ENCODE measurements at places on chromosomes 12 and 14.
A peak's percentile ranks its signal among the peaks of the same experiment; 100 is the strongest.

- H3K4me1 ChIP-seq = no peaks in the 10 kb centered on the region
- H3K27me3 ChIP-seq = peaks cover 27% of the 10 kb centered on the region
- DNase-seq = no peak
These were observed 3.6 kb downstream of the KRT83 start for GRCh38 chr12:52317468-52318052.

DNA sequence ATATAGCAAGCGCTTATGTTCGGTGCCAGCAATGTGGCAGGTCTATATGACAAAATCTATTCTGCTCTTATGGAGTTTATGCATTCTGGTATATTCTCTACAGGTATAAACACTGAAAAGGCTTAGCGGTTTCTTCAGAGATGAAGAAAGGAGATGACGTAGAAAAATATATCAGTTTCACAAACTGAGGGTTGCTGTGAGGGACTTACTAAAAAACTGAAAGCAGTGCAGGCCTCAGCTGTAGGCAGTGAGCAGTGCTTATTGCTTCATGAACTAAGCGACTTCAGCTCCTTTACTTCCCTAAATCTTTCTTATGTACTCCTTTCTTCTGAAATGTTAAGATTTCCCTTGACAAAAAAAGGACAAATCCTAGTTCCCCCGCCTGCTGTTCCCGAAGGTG lies 4.5 kb downstream of the DDX47 start:
- no peaks in the 10 kb centered on the region for H3K27me3 ChIP-seq
- peaks cover 83% of the 10 kb centered on the region for H3K36me3 ChIP-seq
- no peak overlapping the region for H3K4me3 ChIP-seq
- H3K4me1 ChIP-seq = peaks cover 45% of the 10 kb centered on the region

- no peaks in the 10 kb centered on the region for H3K27me3 ChIP-seq
- H3K4me1 ChIP-seq = no peaks in the 10 kb centered on the region
- no peak for DNase-seq
These were observed 102.7 kb downstream of the GPR135 start for GRCh38 chr14:59362513-59362912.

DNA sequence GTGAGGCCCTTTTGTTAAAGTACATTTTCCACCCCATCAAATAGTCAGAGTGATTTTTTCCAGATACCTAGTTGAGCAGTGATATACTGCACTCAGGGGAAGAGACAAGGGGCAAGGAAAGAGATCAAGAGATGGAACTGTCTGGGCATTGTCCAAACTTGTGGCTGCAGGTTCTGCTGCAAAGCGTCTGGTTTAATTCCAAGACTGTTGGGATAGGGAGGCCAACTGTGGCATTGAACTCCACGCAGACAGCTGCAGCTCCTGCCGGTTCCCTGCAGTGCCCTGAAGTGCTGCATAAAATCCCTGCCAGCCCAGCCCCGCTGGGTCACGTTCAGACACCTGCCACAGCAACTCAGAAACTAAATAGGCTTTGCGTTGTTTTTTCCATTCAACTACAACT lies 30.5 kb downstream of the RPH3A start:
- H3K27me3 ChIP-seq = no peaks in the 10 kb centered on the region
- DNase-seq = no peak
- no peaks in the 10 kb centered on the region for H3K36me3 ChIP-seq
- H3K4me1 ChIP-seq = no peaks in the 10 kb centered on the region

DNA sequence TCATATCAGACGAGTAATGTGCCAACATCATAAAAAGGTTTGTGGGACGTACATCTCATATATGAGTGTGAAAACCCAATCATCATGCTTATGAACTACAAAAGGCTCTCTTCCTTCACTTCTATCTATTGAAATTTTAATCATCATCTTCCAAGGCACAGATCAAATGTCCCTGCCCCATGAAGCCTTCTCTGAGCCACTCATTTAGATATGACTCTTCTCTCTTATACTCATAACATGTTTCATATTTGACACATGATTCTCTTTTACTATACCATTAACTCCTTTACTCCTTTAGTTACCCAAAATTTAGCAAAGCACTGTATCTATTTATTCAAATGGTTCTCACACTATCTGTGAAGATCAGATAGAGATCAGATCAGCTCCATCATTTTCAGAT lies 22.2 kb downstream of the RALGAPA1 start:
- H3K36me3 ChIP-seq = no peaks in the 10 kb centered on the region
- H3K4me3 ChIP-seq = no peak overlapping the region
- peaks cover 8% of the 10 kb centered on the region for H3K4me1 ChIP-seq
- no peak for DNase-seq

DNA sequence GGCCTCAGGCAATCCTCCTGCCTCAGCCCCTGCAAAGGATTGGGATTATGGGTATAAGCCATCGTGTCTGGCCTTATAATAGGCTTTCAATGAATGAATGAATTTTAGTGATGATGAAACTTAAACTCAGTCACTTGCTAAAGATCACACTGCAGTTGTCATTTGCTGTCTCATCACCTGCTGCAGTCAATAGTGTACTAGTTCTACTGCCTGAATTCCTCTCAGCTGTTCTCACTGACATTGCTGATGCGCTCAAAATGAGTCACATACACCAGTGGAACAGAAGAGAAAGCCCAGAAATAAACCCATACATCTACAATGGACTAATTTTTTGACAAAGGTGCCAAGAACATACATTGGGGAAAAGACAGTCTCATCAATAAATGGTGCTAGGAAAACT lies 5.6 kb upstream of the SYNJ2BP start:
- H3K4me1 ChIP-seq = no peaks in the 10 kb centered on the region
- no peak overlapping the region for H3K4me3 ChIP-seq
- no peak overlapping the region for H3K27ac ChIP-seq
- peaks cover 6% of the 10 kb centered on the region for H3K27me3 ChIP-seq

- no peak for DNase-seq
- H3K36me3 ChIP-seq = no peaks in the 10 kb centered on the region
- H3K4me1 ChIP-seq = peaks cover 8% of the 10 kb centered on the region
- H3K4me3 ChIP-seq = no peak overlapping the region
These were observed 7.6 kb downstream of the AICDA start for GRCh38 chr12:8605057-8605456.

DNA sequence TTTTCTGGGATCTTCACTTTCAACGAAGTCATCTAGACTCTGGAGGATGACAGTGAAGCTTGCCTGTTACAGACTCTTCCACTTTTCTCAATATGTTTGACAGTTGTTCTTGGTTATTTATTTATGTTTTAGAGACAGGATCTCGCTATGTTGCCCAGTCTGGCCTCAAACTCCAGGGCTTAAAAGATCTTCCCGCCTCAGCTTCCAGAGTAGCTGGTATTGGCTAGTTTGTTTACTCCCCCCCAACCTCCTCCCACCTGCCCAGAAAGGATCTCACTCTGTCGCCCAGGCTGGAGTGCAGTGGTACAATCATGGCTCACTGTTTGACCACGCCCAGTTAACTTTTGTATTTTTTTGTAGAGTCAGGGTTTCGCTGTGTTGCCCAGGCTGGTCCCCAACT lies 3.3 kb downstream of the SPATS2 start:
- DNase-seq = no peak
- no peaks in the 10 kb centered on the region for H3K27me3 ChIP-seq
- H3K4me1 ChIP-seq = peaks cover 43% of the 10 kb centered on the region
- H3K4me3 ChIP-seq = no peak overlapping the region
- H3K36me3 ChIP-seq = peaks cover 10% of the 10 kb centered on the region

DNA sequence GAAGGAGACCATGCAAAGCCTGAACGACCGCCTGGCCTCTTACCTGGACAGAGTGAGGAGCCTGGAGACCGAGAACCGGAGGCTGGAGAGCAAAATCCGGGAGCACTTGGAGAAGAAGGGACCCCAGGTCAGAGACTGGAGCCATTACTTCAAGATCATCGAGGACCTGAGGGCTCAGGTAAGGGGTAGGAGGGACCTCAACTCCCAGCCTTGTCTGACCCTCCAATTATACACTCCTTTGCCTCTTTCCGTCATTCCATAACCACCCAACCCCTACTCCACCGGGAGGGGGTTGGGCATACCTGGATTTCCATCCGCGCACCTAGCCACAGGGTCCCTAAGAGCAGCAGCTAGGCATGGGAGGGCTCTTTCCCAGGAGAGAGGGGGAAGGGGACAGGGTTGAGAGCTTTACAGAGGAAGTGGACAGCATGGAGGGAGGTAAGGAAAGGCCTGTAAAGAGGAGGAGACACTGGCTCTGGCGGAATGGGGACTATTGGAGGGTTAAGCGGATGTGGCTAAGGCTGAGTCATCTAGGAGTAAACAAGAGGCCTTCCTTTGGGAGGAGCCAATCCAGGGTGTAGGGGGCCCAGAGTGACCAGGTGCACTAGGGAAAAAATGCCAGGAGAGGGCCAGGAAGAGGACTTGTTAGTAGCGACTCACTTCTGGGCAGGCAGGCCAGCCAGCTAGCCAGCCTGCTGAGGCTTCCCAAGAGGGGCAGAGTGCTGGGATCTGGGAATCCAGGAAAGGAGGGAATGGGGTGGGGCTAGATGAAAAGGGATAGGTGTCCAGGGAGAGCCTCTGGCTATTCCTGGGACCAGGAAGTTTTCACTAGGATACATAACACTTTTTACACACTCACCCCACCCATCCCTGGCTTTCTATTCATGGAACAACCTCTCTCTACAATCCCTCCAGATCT lies 754 bp downstream of the KRT18 start:
- DNase-seq = no peak
- H3K4me1 ChIP-seq = no peaks in the 10 kb centered on the region
- H3K4me3 ChIP-seq = peak overlapping the region; percentile 42
- H3K27me3 ChIP-seq = peaks cover 25% of the 10 kb centered on the region
- no peaks in the 10 kb centered on the region for H3K36me3 ChIP-seq

GRCh38 chr12:57214398-57214781 lies 2.2 kb upstream of the NXPH4 start:
- H3K36me3 ChIP-seq = no peaks in the 10 kb centered on the region
- H3K27me3 ChIP-seq = peaks cover 50% of the 10 kb centered on the region
- peaks cover 30% of the 10 kb centered on the region for H3K4me1 ChIP-seq
- peak; percentile 59 for DNase-seq

GRCh38 chr14:42654707-42655106 lies 1048.0 kb downstream of the LRFN5 start:
- H3K4me1 ChIP-seq = no peaks in the 10 kb centered on the region
- H3K4me3 ChIP-seq = no peak overlapping the region
- no peaks in the 10 kb centered on the region for H3K36me3 ChIP-seq
- no peak for DNase-seq
- H3K27ac ChIP-seq = no peak overlapping the region
- no peaks in the 10 kb centered on the region for H3K27me3 ChIP-seq

GRCh38 chr14:101726954-101727302 lies 34.6 kb upstream of the PPP2R5C start:
- no peaks in the 10 kb centered on the region for H3K27me3 ChIP-seq
- H3K27ac ChIP-seq = no peak overlapping the region
- DNase-seq = no peak

DNA sequence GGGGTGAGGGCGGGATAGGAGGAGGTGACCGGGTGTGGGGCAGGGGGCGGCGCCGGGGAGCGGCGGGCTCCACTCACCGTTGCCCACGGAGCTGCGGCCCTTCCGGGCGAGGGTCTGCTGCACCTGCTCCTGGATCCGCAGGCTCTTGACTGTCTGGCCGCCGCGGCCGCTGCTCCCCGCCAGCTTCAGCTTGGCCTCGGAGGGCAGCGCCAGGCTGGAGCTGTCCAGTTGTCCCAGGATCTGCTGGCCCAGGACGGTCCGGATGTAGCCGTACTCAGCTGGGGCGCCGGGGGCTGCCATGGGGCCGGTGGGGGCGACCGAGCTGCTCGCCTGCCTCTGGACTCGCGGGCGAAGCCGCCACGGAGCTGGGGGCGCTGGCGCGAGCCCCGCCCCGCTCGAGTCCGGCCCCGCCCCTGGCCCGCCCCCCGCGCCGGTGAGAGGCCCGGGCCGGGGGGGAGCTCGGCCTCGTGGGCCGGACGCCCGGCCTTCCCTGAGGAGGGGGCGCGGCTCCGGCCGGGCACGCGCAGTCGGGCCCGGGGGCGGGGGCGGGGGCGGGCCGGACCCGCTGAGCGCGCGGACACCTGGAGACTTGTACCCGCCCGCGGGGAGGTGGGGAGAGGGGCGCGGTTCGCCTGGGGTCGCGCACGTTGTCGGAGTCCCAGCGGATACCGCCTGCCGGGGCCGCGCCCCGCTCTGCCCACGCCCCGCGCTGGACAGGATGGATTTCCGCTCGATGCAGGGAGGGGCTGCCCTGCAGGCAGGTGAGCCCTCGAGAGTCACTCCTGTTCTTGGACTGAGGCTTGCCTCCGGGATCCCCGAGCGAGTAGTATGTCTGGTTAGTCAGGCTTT lies at the start of gene PKP2:
TSS of gene PKP2 (minus strand) at position 346 of the 849 bp plus-strand sequence. CDS start at position 300, 46 bp downstream.
- H3K36me3 ChIP-seq = no peaks in the 10 kb centered on the region
- H3K4me3 ChIP-seq = peak within 1 kb of the TSS; percentile 67
- DNase-seq = no peak
- H3K27me3 ChIP-seq = peaks cover 48% of the 10 kb centered on the region
- H3K27ac ChIP-seq = no peak within 1 kb of the TSS
- H3K4me1 ChIP-seq = peaks cover 11% of the 10 kb centered on the region

GRCh38 chr14:40123816-40124215 lies 691.6 kb upstream of the FBXO33 start:
- no peak for DNase-seq
- no peaks in the 10 kb centered on the region for H3K36me3 ChIP-seq
- no peaks in the 10 kb centered on the region for H3K4me1 ChIP-seq
- no peak overlapping the region for H3K27ac ChIP-seq

DNA sequence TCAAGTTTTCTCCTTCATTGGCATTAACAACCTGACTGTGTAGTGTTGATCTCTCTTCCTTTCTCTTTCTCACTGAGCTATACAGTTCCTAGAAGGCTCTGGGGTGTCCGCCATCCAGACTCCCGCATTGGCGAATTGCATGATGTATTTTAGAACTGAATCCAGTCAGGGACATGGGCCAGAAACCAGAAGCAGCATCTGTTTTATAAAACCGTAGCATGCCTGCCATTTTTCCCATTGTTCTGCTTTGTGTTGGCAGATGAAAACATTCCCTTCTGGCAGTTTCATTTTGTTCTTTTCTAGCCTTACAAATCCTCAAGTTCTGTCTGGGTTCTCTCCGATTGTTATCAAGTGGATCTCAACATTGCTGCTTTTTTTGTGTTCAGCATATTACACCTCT lies 268.3 kb upstream of the SEL1L start:
- no peak overlapping the region for H3K4me3 ChIP-seq
- DNase-seq = no peak
- H3K4me1 ChIP-seq = no peaks in the 10 kb centered on the region
- H3K27me3 ChIP-seq = no peaks in the 10 kb centered on the region
- no peaks in the 10 kb centered on the region for H3K36me3 ChIP-seq
